Lower leg skin (tissue), 4 donors: ENCODE measurements at places on chromosomes 5 and 9. TPM values are rescaled to one million over a fixed set of nuclear protein-coding genes. Genes with fewer than 3 reads are reported as not detected.

FOXD4L6 gene
- total RNA-seq: not detected

TEX48 gene
- total RNA-seq: not detected

TLX3 gene
- not detected for total RNA-seq

CLPTM1L gene
- total RNA-seq: 101 TPM

UGT3A1 gene
- not detected for total RNA-seq

GRCh38 chr5:749101-749670 lies 35.3 kb downstream of the ZDHHC11B start:
- no peak for DNase-seq

GRCh38 chr5:10631316-10631996 lies 67.6 kb downstream of the ANKRD33B start:
- DNase-seq: no peak

GRCh38 chr9:133905493-133905892 lies 86.6 kb downstream of the VAV2 start:
- DNase-seq: no peak

GRCh38 chr5:131947445-131947844 lies 2.0 kb upstream of the MEIKIN start:
- no peak for DNase-seq

- DNase-seq: no peak
Observed at GRCh38 chr9:112296929-112297328, 36.5 kb downstream of the PTBP3 start.

DNA sequence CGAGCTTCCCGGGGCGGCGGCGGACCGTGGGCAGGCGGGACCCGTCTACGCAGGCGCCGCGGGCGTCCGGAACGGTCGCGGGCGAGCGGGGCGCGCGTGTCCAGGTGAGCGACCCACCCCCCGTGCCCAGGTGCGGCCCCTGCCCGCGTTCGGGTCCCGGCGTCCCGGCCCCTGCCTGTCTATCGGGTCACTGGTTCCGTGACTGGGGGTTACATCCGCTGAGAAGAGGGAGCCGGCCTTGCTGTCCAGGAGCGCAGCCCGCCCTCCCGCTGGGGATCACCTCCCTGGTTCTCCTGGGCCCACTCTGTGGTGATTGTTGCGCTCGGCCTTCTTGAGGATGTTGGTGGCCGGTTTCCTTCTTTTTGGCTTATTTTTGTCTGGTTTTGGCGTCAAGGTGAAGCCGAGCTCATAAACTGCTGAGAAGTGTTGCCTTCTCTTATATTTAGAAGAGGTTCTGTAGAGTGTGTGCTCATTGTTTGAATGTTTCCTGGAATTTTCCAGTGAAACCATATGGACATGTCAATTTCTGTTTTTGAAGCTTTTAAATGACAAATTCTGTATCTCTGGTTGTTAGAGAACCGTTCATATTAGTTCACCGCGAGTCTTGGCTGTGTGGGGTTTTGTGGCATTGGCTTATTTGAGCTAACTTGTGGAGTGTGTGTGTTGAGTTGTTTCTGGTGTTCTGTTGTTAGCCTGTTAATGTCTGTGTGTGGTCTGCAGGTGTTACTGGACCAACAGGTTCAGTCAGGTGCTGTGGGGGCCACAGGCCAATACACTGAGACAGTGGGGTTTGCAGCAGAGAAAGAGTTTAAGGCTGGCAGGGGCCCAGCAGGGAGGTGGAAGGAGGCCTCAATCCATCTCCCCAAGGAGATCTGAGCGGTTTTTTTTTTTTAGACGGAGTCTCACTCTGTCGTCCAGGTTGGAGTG lies 621 bp downstream of the CEP72 start:
- peak; percentile 86 for DNase-seq

- DNase-seq: no peak
Observed at GRCh38 chr5:171633776-171634470, 151.7 kb upstream of the SMIM23 start.

DNA sequence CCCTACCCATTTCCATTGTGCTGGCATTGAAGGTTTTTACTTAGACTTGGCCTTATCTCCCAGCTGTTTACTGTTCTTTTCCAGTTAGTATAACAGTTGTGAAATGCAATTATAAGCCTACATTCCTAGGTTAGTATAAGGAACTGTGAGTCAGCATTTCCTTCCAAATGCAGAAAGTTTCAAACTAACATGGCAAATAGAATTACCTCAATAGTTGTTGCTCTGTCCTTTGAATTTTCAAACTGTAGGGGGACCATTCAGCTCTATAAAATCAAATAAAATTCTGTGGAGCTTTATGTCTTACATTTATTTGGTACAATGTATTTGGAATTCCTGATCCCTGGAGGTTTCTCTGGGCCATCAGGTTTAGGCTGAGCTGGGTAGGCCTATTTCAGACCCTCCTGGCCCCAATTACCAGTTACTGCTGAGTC lies 47.2 kb downstream of the ARHGEF28 start:
- DNase-seq: no peak

DNA sequence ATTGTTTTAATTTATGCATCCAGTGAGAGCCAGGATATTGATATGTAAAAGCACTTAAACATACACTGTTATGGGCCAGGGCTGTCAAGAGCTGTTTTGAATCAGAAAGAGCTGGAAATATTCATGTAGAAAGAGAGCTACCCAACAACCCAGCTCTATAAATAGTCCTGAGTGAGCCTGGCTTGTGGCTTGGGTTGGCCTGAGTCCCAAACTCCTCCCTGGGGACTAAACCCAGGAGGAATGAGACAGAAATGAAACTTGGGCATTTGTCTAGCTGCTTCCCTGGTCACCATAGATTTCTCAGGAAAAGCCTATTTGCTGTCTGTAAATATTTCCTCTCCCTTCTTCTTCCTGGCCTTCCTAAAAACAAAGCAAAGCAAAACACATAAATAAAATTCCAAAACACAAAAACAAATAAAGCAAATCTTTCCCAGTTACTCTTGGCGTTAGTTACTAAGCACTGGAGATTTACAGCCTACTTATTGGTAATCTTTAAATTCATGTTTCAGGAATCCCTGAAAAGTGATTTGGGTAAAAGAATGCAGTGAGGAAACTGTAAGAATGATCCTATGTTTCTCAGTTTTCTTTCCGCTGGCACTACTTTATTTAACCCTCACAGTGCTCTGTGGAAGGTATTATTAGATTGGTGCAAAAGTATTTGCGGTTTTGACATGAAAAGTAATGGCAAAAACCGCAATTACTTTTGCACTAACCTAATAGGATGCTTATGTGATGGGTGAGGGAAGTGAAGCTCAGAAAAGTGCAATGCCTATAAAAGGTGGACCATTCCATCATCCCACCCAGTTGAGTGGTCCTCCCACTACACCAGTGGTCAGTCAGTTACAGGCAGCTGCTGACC lies 111.8 kb downstream of the CARTPT start:
- DNase-seq: peak; percentile 93

GRCh38 chr5:143600396-143601075 lies 197.1 kb upstream of the NR3C1 start:
- no peak for DNase-seq

DNA sequence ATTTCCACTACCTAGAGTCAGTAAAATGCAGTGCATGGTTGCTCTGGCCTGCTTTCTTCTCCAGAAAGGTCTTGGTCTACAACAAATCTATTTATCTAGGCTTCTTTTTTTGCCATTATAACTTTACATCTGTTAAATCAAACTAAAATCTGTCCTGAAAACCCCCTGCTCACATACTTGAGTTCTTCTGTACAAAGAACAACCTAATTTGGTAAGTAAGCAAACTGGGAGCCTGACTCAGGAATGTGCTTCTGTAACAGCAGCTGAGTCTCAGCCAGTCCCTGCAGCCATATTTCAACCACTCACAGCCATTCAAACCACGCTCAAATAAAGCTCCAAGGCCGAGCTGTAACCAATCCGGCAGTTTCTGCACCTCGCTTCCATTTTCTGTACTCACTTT lies 95.8 kb downstream of the PLPP1 start:
- no peak for DNase-seq

DNA sequence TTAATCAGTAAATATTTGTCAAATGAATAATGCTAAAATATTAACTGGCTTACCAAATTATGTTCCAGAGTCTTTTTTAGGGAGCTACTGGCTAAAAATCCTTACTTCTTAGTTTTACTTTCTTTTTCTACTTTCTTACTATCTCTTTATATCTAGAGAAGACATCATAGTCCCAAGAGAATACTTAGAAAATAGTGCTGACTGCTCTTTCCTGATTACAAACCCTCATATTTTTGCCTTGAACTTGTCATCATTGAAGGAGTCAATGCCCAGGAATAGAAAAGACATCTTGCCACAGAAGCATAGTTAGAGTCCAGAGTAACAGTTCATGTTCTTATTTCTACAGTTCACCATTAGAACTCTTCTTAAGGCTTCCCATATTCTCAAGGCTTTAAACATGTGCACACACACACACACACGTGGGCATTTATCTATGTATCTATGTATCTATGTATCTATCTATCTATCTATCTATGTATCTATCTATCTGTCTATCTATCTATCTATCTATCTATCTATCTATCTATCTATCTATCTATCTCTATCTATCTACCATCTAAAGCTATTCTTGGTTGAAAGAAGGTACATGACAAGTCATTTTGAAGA lies 654.3 kb downstream of the ANXA1 start:
- DNase-seq: no peak

GRCh38 chr5:68533051-68533450 lies 317.5 kb downstream of the PIK3R1 start:
- no peak for DNase-seq

DNA sequence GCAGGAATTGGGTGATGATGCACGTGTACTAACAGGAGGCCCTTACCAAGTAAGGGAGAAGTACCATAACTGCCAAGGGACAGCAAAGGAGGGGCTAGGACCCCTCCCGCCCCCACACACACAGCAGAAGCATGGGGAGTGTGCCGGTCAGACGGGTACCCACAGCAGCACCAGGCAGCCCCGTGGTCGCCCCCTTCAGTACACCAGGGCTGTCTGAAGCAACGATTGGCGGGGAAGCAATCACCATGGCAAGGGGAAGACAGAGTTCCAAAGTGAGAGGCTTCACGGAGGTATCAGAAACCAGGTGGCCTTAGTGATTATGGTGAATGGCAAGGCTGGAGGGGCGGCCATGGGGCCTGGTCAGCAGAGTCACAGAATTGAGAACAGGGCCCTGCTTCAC lies 72.2 kb downstream of the CAMSAP1 start:
- DNase-seq: no peak

- no peak for DNase-seq
Observed at GRCh38 chr5:75262271-75262670, 25.6 kb upstream of the ANKRD31 start.

DNA sequence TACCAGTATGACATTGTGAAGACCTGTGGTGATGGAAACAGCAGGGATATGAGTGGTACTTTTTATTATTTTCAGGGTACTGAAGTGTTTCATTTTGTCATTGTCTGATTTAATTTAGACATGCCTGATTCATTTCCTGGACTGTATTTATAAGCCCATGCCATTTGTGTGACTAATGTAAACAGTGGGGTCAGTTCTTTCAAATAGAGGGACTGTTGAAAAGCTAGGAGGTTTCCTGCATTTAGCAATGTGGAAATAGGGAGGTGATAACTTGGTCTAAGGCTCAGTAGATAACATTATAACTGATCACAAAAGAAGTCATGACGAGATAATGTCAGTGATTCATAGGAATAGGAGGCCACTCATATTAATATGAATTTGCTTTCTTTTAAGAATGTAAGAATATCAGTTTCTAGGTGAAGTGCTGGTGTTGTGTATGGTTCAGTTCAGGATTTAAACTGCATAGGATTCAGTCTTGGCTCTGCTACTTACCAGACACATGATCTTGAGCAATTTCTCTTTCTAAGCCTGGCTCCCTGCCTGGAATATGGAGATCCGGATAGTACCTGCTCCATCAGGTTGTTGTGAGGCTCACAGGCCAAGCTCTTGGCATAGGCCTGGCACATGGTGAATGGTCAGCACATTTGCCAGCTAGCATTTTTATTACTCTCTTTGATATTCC lies 7.5 kb downstream of the RASGRF2 start:
- DNase-seq: peak; percentile 51

DNA sequence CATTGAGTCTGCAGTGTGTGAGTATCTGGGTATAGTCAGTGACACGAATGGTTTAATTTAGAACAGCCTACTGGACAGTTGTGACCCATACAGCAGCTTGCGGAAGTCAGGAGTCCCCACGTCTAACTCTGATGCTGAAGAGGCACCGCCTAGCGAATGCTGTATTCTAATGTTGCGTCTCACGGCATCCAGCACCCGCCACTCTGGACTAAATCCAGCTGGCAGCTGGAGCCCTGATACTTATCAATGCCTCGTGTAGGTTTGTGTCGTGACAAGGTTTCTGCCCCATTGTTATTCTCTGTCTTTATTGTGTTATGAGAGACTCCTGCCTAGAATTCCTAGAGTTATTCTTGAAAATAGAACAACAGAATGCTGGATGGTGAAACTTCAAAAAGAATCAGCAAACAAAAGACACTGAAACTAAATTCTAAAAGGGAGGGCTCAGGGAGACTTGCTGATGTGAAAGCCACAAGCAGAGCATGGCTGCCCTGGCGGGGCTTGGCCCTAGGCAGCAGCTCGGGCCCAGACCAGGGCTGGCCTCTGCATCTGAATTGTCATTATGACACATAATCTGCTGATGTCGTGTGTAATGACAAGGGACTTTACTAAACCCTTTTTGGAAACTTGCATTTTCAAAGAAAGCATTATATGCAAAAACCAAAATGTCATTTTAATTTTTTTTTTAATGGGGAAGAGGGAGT lies 123.5 kb upstream of the ICE1 start:
- DNase-seq: no peak
